ENCODE measurements at places on chromosomes 1 and 21. TPM values are rescaled to one million over a fixed set of nuclear protein-coding genes. Genes with fewer than 3 reads are reported as not detected.

The ATAD3C gene
- total RNA-seq = 0.56 TPM

DNA sequence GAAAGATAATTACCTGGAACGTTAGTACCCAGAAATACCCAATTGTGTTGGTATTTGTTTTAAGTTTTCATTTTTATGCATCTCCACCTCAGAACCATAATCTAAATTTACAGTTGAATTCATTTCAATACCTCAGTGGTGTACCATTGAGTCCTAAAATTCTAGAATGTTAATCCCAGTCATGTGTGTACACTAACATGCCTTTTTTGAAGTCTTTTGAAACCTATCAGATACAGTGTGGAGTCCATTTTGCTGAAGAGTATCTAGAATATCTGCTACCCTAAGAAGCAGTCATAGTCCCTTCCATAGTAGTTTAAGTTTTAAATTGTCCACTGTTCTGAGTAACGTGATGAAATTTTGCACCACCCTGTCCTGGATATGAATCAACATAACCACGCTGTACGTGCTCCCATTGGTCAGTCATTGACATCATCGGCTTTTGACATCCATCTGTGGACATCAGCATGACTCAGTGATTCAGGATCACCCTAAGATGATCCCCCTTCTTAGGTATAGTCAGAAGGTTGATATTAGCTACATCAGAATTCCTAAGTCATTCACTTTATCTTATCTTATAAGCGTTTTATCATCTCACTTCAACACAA lies 7.5 kb upstream of the ASH1L start:
- no peak for DNase-seq

The GABRD gene
- total RNA-seq = not detected

DNA sequence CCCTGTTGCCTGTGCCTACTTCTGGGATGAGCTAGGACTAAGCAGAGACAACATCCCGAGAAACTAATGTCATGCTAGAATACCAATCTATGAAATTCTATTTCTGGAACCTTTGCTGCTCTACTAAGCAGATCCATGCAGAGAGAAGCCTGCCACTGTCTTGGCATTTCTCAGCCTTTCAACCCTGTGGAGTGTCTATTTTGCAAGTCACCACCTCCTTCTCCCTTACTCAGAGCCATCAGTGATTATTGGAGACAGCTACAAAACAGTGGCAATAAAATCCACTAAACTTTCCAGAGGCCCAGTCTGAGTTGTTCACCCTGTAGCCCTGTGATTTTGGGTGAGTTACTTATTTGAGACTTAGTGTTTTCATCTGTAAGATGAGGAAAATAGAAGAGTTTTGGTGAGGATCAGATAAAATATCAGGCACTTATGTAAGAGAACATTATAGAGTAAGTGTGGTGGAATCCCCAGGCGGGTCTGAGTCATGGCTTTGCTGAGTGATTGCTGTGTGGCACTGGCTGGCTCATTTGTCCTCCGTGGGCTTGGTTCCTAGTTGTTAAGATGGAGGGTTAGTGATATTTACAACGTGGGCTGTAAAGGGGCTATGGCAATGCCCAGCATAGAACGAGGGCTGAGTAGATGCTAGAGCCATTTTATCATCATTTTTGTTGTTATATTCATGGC lies 61.1 kb downstream of the FMN2 start:
- DNase-seq = no peak

GRCh38 chr21:46144464-46145070 lies 10.8 kb downstream of the FTCD start:
- no peak for DNase-seq

The LMOD1 gene
- total RNA-seq = not detected

GRCh38 chr1:26470878-26471497 lies 1.3 kb upstream of the HMGN2 start:
- DNase-seq = peak; percentile 37

The CD58 gene
- 47.1 TPM for total RNA-seq

DNA sequence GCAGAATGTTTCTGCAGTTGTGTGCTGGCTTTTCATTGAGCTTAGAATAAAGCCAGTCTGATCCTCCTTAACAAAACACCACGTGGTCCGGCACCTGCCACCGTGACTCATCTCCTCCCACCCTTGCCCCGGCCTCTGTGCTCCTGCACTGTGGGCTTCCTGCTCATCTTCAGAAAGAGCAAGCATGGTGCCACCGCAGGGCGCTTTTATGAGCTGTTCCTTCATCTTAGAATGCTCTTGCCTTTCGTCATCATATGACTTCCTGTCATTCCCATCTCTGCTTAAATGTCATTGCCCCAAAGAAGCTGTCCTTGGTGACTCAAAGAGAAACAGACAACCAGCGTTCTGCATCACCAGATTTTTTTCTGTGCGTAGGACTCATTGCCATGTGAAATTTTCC lies 117.8 kb downstream of the HHAT start:
- DNase-seq = no peak

The CD1E gene
- total RNA-seq = not detected

- no peak for DNase-seq
Measured at GRCh38 chr1:196516373-196516772, 91.9 kb downstream of the KCNT2 start.

The ARID4B gene
- total RNA-seq = 110 TPM

DNA sequence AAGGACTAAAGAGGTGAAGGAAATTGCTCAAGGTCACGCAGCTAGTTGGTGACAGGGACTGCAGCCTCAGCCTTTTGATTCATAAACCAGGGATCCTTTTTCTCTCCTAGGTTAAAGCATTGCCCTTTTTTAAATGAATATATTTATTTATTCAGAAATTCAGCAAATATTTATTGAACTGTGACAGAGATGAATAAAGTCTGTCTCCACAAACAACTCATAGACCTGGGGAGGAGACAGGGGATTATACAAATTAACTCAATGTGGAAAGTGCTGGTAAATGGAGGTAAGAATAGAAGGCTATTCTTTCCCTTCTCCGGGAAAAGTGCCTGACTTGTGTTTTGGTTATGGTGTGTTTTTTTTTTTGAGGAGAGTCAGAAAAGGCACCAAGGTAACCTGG lies 110.7 kb downstream of the ROR1 start:
- no peak for DNase-seq

DNA sequence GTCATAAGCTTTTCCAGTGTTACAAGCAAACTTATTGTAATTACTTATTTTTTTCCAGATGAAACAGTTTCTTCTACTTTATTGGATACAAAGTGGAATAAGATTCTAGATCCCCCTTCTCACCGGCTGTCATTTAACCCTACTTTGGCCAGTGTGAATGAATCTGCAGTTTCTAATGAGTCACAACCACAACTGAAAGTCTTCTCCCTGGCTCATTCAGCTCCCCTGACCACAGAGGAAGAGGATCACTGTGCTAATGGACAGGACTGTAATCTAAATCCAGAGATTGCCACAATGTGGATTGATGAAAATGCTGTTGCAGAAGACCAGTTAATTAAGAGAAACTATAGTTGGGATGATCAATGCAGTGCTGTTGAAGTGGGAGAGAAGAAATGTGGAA lies 95.5 kb downstream of the ZFYVE9 start:
- no peak for DNase-seq

- peak; percentile 31 for DNase-seq
Measured at GRCh38 chr1:109985247-109986053, 885 bp downstream of the AHCYL1 start.

DNA sequence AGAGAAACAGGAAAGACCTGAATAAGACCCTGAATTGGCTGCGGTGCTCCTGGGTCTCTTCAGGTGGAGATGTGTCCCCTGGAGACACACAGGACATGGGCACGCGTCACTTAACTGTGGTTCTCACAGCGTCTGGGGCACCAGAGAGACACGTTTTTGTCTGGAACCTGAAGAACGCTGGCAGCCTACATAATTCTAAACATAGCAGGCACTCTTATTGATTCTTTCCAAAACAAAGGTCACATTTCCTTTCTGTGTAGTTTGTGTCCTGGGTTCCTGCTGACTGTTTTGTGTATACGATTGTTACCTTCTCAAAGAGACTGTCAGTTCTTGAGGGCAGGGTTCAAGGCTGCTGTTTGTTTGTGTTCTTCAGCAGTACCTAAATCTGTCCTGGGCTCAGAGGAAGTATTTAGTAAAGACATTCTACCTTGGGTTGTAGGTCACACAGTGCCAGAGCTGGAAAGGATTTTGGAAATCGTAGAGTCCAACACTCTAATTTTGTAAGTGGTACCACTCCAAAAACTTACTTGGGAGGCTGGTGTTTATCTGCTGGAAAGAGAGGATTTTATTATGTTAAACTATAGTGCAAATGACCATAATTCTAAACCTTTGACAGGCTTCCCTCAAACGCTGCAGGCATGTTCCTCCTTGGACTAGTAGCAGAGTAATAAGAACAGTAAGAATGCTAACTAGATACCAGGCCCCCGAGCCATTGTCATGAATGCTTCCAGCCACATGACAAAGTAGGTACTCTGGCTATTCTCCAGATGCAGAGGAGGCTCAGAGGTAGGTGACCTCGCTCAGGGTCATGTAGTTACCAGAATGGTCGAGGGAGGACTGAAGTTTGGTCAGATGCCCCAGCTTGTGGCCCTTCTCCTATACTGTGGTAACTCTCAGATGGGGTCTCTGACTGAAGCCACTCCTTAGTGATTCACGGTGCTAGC lies 164.3 kb downstream of the DHRS3 start:
- no peak for DNase-seq

DNA sequence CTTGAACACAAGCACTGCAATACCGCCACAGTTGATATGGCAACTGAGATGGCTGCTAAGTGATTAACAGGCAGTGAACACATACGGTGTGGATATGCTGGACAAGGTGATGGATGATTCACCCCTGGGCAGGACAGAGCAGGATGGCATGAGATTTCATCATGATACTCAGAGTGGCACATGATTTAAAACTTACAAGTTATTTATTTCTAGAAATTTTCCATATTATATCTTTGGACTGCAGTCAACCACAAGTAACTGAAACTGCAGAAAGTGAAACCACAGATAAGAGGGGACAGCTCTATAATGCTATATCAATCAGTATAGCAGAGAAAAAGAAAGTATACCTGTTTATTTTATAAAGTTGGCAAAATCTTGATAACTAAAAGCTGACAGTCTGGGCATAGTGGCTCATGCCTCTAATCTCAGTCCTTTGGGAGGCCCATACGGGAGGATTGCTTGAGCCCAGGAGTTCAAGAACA lies 47.9 kb downstream of the PHACTR4 start:
- DNase-seq = no peak

DNA sequence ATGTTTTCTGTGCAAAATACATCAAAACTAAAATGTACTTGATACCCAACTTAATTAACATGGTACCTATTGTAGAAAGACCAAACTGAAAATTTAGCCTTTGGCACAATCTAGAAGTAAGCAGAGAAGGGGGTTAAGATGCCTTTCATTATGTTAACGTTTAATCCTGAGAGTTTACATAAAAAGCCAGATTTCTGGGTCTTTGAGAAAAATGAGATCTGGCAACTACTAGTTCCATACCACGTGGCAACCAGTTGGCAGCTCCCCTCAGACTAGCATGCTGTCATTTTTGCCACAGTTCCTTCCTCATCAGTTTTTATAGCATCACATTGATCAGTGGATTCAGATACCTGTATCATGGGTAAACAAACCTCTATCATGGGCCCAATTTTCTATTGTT lies 1.5 kb downstream of the RO60 start:
- no peak for DNase-seq

DNA sequence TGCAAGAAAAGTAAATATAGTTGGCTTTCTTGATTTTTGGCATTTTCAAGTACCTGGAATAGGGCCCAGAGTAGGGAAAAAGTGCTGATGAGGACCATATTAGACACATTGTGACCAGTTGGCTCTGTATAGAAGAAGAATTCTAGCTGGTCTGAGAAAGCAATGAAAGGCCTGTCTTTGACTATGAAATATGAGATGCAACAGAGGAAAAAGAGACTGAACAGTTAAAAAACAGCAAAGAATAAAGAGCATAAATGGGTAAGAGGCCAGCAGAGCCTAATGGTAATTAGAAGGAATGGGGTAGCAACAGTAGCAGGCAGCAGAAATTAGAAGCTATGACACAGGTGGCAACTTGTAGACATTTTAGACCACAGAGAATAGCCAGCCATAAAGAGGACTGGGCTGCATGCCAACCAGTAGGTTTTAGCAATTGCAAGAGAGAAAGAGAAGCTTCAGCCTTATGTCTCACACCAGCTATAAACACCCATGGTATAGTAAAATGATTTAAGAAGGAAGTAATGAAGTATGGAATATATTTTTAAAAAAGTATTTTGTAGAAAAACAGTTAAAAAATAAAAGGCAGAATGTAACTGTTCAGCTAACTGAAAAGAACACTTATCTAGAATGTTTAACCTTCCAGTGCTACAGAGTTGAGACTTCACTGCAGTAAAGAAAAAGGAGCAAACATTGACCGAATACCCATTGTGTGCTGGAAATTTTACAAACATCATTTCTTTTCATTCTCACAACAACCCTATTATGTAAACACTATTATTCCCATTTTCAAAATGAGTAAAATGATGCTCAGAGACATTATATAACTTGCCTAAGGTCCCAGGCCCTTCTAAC lies 114.1 kb downstream of the LHX4 start:
- DNase-seq = no peak

The RAB25 gene
- 0.69 TPM for total RNA-seq

DNA sequence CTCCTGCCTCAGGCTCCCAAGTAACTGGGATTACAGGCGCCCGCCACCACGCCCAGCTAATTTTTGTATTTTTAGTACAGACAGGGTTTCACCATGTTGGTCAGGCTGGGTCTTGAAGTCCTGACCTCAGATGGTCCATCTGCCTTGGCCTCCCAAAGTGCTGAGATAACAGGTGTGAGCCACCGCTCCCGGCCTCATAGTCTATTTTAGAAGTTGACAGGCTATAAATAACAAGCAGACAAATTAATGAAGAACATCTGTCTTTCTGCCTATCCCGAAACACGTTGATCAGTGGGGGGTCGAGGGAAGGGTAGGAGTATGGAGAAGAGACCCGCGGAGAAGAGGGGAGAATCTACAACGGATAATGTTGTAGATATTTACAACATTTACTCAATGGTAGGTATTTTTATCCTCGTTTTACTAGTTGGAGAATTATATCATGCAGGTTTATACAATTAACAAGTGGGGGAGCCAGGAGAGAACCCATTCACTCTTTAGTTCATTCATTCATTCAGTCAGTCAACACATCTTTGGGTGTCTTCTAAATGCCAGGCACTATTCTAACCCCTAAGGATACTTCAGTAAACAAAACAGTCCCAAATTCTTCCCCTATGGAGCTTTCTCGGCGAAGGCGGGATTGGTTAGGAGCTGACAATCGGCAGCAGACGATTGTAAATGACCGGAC lies 497 bp upstream of the IFNAR2 start:
- no peak for DNase-seq

Measured in B cell (primary cell).